Stimulated activated CD8-positive, alpha-beta memory T cell treated with anti-CD3 and anti-CD28 coated beads, Interleukin-4, amount 100 ng/mL, for 4 hours (primary cell): ENCODE measurements at places on chromosomes 5 and 9.

DNA sequence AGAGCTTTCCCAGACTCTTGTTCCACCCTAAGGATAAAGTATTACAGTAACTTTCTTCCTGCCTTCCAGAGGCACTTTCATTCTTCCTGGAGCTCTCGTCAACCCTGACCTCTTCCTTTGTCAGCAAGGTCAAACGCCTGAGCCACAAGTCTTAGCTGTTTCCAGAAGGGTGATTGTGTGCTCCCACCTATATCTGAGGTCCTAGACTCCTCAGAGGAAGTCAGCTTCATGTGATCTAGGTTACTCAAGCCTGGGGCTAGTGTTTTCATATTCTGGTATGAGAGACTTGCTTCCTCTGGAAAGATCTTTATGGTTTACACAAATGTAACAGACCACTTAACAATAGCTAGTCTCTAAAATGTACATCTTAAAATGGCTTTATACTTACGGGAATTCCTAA is 5.4 kb upstream of the FAM120A start:
- no peak for DNase-seq

DNA sequence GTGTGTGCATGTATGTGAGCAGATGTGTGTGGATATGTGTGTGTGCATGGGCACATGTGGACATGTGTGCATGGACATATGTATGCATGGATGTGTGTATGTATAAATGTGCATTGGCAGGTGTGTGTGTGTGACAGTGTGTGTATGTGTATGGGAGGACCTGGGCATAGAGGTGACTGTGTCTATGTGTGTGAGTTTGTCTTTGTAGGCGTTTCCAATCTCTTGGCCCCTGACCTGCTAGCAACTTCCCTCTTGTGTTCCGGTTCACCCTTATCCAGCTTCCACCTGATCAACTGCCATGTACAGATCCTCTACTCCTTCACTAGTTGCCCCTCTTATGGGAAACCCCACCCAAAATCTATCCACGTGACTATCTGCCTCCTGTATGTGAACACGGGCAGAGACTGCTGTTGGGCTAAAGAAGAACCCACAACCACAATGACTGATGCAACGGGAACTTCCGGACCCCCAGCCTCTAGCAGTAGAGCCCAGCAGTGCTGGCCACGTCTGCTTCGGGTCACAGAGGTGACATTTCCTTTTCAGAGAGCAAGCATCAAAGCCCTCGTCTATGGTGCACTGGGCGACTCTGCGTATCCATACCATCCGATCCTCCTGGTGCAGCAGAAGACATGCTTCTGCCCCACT is 24.9 kb upstream of the GADD45G start:
- no peak for DNase-seq

GRCh38 chr5:123367739-123368138 is 55.5 kb downstream of the CEP120 start:
- DNase-seq, result no peak

DNA sequence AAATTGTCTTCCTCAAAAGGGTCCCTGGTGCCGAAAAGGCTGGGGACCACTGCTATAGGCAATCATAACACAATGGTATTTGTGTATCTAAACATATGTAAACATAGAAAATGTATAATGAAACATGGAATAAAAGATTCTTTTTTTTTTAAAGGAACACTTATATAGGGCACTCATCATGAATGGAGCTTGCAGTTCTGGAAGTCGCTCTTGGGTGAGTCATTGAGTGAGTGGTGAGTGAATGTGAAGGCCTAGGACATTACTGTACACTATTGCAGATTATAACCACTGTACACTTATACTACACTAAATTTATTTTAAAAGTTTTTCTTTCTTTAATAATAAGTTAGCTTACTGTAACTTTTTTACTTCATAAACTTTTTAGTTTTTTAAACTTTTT is 176.4 kb downstream of the ARRDC3 start:
- no peak for DNase-seq

DNA sequence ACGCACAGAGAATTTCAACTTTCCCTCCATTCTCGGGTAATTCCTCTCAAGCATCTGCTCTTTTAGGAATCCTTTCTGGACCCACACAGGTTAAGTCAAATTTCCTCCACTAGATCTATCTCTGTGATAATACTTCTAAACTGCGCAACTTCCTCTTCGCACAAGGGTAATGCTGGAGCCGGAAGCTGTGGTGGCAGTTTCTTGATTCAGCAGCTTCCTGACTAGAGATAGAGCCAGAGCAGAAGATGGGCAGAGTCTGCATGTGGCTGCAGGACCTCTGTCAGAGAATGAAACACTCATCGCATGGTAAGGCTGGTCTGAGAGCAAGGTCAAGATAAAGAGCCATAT is 11.1 kb upstream of the CDC42SE2 start:
- DNase-seq, result peak; percentile 61

- DNase-seq, result no peak
Observed at GRCh38 chr9:14958989-14959388, 48.8 kb upstream of the FREM1 start.

GRCh38 chr5:149135536-149136201 is 5.6 kb upstream of the ABLIM3 start:
- no peak for DNase-seq

DNA sequence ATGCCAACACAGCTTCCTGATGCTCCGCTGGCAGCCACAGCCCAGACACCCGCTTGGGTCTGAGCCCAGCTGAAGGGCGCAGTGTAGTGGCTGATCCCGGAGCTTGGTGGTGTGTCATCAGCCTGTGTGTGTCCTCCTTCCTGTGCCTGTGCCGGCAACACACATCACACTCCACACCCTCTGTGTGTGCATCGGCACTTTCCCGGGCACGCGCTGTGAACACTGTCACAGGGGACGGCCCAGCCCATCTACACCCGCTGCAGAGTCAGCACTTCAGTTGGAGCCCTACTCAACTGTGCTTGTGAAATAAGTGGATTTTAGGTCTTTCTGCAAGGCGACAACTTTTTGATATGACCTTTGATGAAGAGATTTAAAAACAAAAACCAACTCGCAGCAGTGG is 189.4 kb downstream of the IRX2 start:
- DNase-seq, result no peak

DNA sequence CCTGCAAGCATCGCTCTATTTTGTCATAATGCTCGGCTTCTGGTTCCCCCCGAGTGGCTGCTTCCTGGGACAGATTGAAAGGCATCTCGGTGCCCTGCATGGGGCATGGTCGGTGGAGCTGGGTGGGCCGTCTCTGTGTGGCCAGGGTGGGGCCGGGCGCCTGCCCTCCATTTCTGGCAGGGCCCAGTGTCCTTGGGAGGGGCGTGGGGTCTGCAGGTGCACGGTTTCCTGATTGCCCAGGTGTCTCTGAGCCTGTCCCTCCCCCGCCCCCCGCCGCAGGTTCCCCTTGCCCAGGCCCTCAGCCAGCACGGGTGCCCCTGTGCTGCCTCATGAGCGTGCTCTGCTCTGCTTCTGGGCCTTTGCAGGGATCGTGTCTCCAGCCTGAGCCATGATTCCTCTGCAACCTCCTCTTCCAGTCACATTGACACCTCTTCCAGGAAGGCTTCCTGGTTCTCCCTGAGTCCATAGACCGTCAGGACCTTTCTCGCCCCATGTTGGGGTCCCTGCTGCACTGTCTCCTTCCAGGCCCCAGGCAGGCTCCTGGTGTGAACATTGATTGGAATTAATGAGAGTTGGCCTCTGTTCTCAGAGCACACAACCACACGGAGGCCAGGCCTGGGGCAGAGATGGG is 90.2 kb downstream of the RXRA start:
- DNase-seq, result no peak

DNA sequence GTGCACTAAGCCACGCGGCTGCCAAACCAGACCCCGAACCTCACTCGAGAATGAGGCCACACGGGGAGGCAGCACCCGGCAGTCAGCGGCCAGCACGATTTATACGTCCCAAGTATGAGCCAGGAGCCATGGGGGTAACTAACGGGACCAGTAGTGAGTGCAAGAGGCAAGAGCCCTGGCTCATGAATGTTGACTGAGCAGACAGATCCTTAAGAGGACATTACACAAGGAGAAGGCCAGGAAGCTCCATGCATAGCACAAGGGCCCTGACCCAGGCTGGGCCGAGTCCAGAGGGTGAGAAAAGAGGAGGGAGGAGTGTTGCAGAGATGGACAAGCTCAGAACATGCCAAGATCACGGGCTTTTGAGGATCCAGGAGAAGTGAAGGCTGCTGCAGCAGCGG is 58.6 kb upstream of the PHYKPL start:
- no peak for DNase-seq

GRCh38 chr5:112532654-112533360 is 113.7 kb upstream of the EPB41L4A start:
- no peak for DNase-seq
